ENCODE measurements at places on chromosomes 12 and 14.
A peak's percentile ranks its signal among the peaks of the same experiment; 100 is the strongest.

DNA sequence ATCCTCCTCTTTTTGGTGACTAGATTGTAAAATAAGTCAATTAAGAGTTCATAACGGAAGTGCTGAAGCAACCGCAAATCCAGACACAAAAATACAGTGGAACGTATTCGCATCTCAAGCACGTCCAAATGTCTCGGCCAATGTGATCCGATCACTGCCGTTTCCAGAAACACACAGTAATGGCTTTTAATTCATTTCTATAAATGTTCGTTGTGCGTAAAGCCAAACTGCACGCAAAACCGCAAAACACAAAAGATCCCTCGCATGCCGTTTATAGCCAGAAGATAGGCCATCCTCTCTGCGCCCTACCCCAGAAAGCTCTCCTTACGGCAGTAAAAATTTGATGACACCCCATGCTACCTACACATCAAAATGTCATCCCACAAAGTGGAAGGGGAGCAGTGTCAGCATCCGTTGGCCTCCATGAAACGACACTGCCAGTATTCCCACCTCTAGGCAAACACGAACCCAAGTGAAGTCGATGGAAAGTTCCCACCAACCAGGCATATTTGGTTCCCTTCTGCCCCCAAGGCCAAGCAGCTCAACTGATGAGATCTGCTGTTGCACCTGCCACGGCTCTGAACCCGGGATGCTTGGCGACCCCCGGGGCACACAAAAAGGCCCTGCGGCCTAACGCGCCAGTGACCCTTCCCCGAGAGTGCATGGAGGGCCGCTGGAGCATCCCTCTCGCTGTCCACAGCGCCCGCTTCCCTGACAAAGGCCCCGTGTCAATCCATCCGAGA lies 1.4 kb downstream of the HECTD4 start:
- peak; percentile 11 for DNase-seq

DNA sequence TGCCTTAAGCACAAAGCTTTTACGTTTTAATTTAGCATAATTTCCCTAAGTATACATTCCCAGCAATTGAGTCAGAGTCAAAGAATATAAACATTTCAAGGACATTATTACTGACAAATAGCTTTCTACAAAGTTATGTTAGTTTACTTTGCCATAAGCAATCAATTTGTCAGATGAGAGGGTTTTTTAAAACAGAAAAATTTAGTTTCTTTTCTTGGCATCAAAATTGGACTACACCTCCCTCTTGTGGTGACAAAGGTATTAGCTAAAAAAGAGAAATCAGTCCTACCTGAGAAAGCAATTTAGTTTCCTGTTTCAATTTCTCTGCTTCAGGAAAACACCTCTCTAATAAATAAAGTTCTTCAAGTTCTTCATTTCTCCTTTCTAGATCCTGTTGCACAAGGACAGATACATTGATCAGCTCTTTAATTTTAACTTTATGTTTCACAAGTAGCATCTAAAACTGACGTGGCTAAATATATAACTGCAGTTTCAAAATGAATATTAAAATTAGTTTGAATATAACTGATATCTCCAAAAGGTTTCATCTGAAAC lies 39.9 kb downstream of the DNAI7 start:
- peak; percentile 35 for DNase-seq

- DNase-seq, result no peak
Measured at GRCh38 chr12:27305673-27306456, 26.8 kb upstream of the BMAL2 start.

- no peak for DNase-seq
Measured at GRCh38 chr12:29253906-29254625, 105.0 kb downstream of the FAR2 start.

DNA sequence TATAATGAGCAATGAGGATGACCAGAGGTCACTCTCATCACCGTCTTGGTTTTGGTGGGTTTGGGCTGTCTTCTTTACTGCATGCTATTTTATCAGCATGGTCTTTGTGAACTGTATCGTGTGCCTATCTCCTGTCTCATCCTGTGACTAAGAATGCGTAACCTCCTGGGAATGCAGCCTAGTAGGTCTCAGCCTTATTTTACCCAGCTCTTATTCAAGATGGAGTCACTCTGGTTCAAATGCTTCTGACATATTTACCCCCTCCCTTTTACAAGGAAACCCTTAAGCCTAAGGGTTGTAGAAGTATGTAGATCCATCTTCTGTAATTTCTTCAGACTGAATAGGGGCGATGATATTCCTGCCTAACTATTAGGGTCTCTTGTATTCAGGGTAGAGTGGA lies 8.4 kb downstream of the IFI27L1 start:
- no peak for DNase-seq

DNA sequence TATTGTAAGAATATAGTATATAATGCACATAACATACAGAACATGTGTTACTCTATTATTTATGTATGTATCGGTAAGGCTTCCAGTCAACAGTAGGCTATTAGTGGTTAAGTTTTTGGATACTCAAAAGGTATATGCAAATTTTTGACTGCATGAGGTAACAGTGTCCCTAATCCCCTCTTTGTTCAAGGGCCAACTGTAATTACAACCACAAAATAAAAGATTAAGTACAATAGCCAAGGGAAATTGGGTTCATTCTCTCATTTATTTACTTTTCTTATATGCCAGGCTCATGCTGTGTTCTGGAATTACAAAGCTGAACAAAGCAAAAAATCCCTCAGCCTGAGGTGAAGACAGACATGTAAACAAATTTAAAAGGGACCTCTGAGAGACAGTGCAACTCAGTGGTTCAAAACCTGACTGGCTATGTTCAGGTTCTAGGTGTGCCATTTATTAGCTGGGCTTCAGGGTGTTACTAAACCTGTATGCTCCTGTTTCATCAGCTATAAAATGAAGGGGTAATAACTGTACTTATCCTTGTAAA lies 43.4 kb upstream of the TSPAN8 start:
- DNase-seq, result no peak

DNA sequence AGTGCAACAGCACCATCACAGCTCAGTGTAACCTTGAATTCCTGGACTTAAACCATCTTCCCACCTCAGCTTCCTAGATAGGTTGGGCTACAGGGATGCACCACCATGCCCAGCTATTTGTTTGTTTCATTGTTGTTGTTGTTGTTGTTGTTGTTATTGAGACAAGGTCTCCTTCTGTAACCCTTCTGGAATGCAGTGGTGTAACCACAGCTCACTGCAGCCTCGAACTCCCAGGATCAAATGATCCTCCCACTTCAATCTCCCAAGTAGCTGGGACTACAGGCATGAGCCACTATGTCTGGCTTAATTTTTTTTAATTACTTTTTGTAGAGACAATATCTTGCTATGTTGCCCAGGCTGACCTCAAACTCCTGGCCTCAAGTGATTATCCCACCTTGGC lies 1.2 kb upstream of the NEMP1 start:
- DNase-seq, result no peak

DNA sequence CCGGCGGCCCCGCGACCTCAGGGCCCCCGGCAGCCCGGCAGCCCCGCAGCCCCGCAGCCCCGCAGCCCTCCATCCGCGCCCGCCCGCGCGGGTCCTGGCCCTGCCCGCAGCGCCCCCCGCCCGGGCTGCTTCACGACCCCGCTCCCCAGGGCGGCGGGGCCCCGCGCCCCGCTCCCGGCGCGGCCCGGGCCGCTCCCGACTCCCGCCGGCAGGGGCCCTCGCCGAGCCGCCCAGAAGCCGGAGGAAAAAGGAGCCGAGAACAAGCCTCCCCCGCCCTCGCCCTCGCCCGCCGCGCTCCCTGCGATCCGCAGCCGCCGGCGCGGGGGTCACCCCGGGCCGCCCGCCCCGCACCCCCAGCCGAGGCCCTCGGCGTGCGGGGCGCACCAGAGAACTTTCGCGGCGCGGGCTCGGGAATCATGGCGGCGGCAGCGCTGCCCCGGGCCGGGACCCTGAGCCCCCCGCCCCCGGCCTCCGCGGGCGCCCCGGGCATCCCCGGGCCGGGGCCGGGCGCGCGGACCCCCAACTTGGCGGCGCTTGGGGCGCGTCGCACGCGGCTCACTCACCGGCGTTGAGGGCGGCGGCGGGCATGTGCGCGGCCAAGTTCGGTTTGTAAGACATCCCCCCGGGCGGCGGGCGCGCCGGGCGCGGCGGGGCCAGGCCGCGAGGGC lies 521 bp downstream of the CDK2AP1 start:
- DNase-seq, result peak; percentile 88

GRCh38 chr12:130557886-130558765 lies 158.0 kb downstream of the RIMBP2 start:
- DNase-seq, result no peak

Measured in iPS-NIHi11 (cell line).